ENCODE measurements at places on chromosomes 12 and 14. TPM values are rescaled to one million over a fixed set of nuclear protein-coding genes. Genes with fewer than 3 reads are reported as not detected.

TEX22 gene
- total RNA-seq: 2.7 TPM

DNA sequence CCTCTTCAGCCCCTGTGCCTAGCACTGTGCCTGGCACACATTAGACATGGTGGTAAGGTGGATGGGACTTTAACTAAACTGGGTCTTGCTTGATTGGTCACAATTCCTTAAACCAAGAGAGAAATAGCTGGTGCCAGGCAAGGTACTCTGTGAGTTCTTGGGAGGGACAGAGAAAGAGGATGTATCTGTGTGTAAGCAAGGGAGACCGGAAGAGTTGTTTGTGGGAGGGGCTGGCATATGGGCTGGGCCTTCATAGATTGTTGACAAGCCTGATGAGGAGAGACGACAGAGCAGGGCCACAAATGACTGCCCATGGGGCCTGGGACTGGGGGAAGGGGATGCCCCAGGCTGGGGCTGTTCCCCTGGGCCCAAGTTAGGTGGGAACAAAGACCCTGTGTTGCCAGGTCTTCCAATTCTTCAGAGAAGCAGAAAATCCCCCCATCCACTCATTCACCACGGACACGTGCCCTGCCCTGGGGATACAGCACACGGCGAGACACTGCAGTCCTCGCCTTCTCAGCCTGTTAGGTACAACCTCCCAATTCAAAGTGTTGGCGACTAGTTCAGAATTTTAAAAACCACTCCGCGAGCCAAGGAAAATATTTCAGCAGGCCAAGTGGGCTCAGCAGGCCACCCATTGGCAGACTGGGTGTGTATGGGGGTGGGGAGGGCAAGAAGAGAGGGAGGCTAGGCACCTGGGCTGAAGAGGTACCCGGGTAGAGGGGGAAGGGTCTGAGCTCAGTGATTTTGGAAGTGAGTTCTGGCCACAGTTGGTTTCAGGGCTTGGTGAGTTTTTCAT, 11.4 kb upstream of the CYP46A1 start:
- H3K27ac ChIP-seq: no peak overlapping the region
- H3K4me1 ChIP-seq: peaks cover 8% of the 10 kb centered on the region
- DNase-seq: no peak
- no peaks in the 10 kb centered on the region for H3K27me3 ChIP-seq

ENO2 gene
- 65.5 TPM for total RNA-seq

DNA sequence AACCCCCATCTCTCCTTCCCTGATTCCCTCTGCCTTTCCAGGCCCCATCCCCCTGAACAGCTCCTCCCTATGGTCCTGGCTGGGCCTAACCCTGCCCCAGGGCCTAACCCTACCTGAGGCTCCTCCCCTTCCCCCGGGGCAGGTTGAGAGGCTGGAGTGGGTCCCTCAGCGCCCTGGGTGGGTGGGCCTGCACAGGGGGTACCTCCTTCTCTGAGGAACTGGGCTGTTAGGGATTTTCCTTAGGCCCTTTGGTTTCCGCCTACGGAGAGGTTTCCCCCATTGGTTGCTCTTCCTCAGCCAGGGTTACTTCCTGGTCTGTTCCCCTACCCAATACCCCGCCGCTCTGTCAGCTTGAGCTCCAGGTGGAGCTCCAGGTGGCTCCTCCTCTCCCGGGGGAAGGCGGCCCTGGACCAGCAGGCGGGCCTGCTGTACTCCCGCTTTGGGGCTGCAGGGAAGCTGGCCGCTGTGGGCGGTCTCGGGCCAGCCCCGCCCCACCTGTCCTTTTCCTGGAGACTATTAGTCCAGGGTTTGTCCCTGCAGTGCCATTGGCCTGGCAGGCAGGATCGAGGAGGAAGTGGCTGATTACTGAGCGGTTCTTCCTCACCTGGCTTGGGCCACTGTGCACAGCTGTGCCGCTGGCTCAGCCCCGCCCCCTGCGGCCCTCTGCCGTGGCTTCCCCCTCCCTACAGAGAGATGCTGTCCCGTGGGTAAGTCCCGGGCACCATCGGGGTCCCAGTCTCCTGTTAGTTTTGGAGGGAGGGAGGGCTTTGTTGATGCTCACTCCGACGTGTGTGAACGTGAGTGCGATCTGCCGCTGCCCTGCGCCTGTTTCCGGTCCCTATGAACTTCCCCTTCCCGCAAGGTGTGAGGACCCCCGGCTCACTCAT, 2.5 kb downstream of the C12orf57 start:
- DNase-seq: peak; percentile 80
- peak overlapping the region; percentile 78 for H3K4me3 ChIP-seq
- no peaks in the 10 kb centered on the region for H3K27me3 ChIP-seq
- peaks cover 2% of the 10 kb centered on the region for H3K36me3 ChIP-seq
- H3K4me1 ChIP-seq: peaks cover 51% of the 10 kb centered on the region
- peak overlapping the region; percentile 91 for H3K27ac ChIP-seq

DNA sequence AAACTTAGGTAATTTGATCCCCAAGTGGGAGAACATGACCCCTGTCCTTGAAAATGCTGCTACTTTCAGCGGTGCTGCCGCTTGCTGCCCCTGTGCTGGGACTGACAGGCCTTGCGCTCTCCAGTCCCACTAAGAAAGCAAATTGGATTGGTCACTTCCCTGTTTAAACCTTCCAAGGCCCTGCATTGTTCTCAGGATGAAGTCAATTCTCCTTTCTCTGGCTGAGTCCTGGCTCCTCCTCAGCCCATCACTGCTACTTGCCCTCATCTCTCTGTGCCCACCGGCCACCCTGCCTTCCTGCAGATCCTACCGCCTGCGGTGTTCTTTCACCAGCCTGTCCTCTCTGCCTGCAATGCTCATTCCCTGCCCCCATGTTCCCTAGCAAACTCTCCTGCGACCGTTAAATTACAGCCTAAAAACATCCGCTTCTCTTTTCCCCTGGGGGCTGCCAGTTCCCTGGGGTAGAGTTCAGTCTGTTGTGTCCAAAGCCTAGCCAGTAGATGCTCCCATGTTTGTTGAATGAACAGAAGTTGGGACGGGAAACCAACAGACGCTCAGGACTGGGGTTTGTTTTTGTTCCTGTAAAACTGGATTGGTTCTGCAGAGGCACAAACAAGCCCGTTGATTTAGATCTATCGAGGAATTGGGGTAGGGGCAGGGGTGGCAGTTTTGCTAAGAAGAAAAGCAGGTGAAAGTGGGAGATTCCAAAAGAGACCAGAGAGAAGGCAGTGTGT, 127.3 kb upstream of the HIF1A start:
- no peaks in the 10 kb centered on the region for H3K27me3 ChIP-seq
- H3K4me1 ChIP-seq: peaks cover 26% of the 10 kb centered on the region
- H3K4me3 ChIP-seq: peak overlapping the region; percentile 66
- DNase-seq: no peak
- H3K27ac ChIP-seq: no peak overlapping the region

TRIAP1 gene
- 52.4 TPM for total RNA-seq

- no peak overlapping the region for H3K27ac ChIP-seq
- no peak overlapping the region for H3K4me3 ChIP-seq
- DNase-seq: no peak
- no peaks in the 10 kb centered on the region for H3K27me3 ChIP-seq
Observed at GRCh38 chr12:32739279-32739678, 16.4 kb downstream of the YARS2 start.

- H3K4me3 ChIP-seq: no peak overlapping the region
- H3K27ac ChIP-seq: no peak overlapping the region
- peaks cover 59% of the 10 kb centered on the region for H3K4me1 ChIP-seq
- DNase-seq: no peak
Observed at GRCh38 chr14:91361233-91361811, 56.3 kb downstream of the CCDC88C start.

GRCh38 chr12:120132863-120133385, 16.4 kb upstream of the RAB35 start:
- peaks cover 31% of the 10 kb centered on the region for H3K4me1 ChIP-seq
- peak; percentile 92 for DNase-seq
- H3K27ac ChIP-seq: peak overlapping the region; percentile 84
- H3K36me3 ChIP-seq: peaks cover 54% of the 10 kb centered on the region

KRT73 gene
- total RNA-seq: not detected

GARIN6 gene
- total RNA-seq: not detected

DNA sequence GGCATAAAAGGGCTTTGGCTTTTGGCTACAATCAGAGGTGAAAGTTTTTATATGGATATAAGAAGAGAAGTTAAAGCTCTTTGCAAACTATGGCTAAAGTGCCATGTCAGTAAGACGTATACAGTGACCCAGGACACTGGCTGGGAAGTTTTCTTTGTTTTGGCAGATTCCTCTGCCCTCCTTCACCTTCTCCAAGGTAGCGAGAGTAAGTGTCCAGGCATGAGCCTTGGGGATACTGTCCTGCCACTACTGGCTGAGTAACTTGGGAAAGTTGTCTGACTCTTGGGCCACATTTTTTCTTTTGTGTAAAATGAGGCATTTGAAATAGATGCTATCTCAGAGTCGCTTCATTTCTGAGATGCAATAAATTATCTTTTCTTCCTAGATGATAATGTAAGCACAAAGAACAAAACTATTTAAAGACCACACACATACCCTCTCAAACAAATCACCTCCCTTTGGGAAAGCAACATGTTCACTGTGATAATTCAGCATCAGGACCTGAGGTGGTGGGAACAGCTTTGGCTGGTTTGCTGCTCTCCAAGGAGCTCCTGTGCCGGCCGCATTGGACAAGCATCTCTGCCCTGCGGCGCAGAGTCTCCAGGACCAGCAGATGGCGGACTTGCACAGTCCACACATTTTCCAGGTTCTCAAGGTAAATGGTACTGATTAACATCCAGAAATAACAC, 106.3 kb downstream of the PTCSC3 start:
- H3K4me1 ChIP-seq: no peaks in the 10 kb centered on the region
- H3K4me3 ChIP-seq: no peak overlapping the region
- no peaks in the 10 kb centered on the region for H3K27me3 ChIP-seq
- H3K27ac ChIP-seq: no peak overlapping the region

COPZ1 gene
- 135 TPM for total RNA-seq

- DNase-seq: no peak
- no peak overlapping the region for H3K27ac ChIP-seq
- H3K4me3 ChIP-seq: no peak overlapping the region
- no peaks in the 10 kb centered on the region for H3K36me3 ChIP-seq
- H3K4me1 ChIP-seq: peaks cover 9% of the 10 kb centered on the region
- H3K27me3 ChIP-seq: no peaks in the 10 kb centered on the region
Observed at GRCh38 chr14:76870166-76870565, 44.0 kb downstream of the LRRC74A start.

- no peak overlapping the region for H3K4me3 ChIP-seq
- H3K4me1 ChIP-seq: no peaks in the 10 kb centered on the region
- DNase-seq: no peak
- no peaks in the 10 kb centered on the region for H3K36me3 ChIP-seq
- H3K27me3 ChIP-seq: no peaks in the 10 kb centered on the region
Observed at GRCh38 chr12:75704208-75704607, 192.8 kb upstream of the KRR1 start.

GRCh38 chr14:70788898-70789297, 20.4 kb downstream of the MAP3K9 start:
- H3K27ac ChIP-seq: no peak overlapping the region
- no peaks in the 10 kb centered on the region for H3K36me3 ChIP-seq
- H3K4me1 ChIP-seq: no peaks in the 10 kb centered on the region

- peaks cover 3% of the 10 kb centered on the region for H3K4me1 ChIP-seq
- H3K27ac ChIP-seq: no peak overlapping the region
- no peak for DNase-seq
- H3K27me3 ChIP-seq: peaks cover 2% of the 10 kb centered on the region
Observed at GRCh38 chr12:64781280-64782190, 22.3 kb upstream of the GNS start.

DNA sequence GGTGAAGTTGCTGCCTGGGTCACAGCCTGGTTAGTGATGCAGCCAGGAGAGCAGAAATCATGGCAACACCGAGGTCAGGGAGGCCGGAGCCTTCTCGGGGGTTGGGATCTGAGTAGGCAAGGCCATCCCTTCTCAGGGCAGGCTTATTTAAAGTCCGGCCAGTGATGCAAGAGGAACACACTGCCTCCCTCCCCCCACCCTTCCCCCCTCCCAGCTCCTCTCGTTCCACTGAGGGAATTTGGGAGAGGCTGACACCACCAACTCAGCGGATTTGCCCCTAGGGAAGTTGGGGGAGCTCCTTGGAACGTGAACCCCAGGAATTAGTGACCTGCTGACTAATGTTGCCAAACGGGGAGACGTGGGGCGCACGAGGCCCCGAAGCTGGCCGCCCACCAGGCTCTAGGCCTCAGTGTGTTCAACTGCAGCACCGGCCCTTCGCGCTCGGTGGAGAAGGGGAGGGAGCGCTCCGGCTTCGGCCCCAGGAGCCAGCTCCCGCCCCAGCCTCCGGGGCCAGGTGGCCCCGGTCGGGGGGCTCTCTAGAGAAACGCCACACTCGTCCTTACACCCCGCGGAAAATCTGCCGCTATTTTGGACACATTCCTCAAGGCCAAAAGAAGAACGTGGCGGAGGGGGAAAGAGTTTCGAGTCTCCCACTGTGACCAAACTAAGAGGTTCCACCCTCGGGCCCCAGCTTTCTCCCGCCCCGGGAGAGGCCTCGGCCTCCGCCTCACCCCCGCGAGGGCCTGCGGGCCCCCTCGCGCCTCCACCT, 1.6 kb downstream of the CTDSP2 start:
- peak overlapping the region; percentile 90 for H3K27ac ChIP-seq
- no peak for DNase-seq
- peaks cover 34% of the 10 kb centered on the region for H3K4me1 ChIP-seq
- H3K4me3 ChIP-seq: peak overlapping the region; percentile 99

GRIP1 gene
- total RNA-seq: 0.85 TPM

DNA sequence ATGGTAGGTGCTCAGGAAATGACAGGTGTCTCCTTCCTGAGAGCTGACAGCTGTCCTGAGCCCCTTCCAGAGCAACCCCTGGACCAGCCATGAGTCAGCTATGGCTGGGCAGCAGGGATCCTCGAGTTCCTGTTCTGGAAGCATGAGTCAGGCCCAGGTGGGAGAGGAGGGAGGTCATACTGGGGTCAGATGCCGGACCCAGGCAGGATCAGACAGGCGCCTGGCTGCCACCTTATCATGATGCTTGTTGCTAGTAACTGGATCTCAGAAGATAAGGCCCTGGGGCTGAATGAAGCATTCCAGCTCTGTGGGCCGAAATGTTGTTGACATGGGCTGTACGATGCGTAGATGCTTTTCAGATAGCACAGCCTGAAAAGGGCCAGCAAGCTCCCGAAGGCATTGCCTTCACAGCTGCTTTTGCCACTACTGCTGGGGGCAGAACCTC, 17.4 kb upstream of the KRT7 start:
- H3K27me3 ChIP-seq: no peaks in the 10 kb centered on the region
- no peaks in the 10 kb centered on the region for H3K4me1 ChIP-seq
- no peak for DNase-seq

DNA sequence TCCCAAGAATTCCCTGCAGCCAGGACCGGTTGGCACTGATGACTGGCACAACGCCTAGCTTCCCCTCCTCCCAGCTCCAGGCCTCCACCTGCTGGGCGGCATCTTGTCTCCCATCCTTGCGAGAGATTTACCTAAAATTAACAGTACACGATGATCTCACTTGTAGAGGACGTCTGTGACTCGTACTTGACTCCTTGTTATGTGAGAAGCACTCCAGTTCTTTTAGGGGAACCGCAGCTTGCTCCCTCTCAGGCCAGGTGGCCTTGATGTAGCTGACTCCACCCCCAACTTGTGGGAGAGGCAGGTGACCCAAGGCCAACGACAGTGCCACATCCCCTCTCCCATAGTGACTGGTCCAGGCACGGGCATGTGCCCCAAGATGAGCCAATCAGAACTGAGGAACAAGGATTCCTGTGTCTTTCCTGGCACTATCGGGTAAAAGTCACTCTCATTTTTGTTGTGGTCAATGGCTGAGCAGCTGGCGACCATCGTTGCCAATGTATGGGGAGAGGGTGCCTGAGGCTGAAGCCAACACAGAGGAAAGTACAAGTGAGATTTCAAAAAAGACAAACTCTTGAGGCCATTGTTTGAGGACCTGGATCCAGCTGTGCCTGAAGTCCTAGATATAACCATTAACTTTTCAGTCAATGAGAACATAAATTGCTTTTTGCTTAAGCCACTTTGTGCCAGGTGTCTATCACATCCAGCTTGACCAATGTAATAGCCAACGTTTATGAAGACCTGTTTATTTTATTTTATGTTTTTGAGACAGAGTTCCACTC, 208.7 kb downstream of the RBM19 start:
- no peaks in the 10 kb centered on the region for H3K4me1 ChIP-seq
- no peaks in the 10 kb centered on the region for H3K27me3 ChIP-seq
- no peak overlapping the region for H3K27ac ChIP-seq
- H3K36me3 ChIP-seq: no peaks in the 10 kb centered on the region
- DNase-seq: no peak
